ENCODE measurements at places on chromosomes 5 and 9.
A peak's percentile ranks its signal among the peaks of the same experiment; 100 is the strongest.

DNA sequence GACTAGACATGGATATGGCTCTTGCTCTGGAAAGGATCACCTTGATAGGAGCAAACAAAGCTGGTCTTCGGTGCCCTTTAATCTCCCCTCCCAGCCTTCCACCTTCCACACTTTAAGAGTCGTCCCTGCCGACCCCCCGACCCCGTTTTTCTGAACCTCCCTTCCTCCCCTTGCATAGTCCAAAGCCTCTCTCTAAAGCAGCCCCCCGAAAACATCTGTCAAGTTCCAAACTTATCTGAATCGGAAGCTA, 423 bp upstream of the NUP214 start:
- no peak for DNase-seq

DNA sequence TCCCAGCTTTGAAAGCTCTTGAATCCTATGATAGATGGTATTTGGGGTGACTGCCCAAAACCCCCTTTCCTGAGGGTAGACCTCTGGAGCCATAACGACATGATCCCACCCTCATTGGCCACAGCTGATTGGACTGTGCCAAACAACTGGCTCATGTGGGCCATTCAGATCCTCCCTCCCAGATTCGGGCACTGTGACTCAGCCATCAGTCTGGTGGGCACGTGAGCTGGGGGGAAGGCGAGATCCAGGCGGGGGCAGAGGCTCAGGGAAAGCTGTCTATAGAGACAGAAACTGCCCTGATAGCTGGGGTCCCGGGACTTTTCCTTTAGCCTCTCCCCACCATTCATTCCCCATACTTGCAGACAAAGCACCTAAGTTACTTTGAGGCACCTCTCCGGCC, 15.1 kb upstream of the NCS1 start:
- DNase-seq, result no peak

DNA sequence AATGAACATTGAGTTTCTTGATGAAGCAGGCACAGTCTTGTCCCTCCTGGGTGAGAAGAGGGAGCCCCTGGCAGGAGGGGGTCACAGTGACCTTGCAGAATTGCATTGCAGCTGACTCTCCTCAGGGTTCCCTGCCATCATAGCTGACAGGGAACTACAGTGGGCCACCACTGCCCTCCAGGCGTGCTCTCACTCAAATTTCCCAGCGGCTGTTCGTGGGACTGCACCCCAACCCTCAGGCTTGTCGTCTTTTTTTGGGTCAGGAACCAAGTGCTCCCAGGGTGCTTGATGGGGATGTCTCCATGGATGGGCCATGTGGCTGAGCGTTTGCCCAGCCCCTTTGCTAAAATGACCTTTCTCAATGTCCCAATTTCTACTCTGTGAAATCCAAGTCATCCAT, 215.8 kb downstream of the MELK start:
- no peak for DNase-seq

DNA sequence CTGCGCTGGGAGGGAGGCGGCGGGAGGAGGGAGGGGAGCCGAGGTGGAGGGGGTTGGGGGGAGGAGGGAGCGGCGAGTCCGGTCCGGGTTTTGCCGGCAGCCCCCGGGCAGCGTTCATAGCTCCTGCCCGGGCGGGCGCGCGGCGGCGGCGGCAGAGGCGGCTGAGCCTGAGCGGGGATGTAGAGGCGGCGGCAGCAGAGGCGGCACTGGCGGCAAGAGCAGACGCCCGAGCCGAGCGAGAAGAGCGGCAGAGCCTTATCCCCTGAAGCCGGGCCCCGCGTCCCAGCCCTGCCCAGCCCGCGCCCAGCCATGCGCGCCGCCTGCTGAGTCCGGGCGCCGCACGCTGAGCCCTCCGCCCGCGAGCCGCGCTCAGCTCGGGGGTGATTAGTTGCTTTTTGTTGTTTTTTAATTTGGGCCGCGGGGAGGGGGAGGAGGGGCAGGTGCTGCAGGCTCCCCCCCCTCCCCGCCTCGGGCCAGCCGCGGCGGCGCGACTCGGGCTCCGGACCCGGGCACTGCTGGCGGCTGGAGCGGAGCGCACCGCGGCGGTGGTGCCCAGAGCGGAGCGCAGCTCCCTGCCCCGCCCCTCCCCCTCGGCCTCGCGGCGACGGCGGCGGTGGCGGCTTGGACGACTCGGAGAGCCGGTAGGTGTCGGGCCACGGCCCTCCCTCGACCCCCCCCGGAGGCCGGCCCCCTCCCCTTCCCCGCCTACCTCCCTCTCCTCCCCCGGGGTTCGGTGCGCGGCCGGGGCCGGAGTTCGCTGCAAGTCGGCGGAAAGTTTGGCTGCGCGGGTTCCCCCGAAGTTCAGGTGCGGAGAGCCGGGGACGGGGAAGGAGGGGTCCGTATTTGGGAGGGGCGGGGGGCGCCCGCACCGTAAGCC, at the start of gene CXXC5:
Gene CXXC5, plus strand, starts transcription at position 145 of the 877 bp plus-strand sequence. CDS start 32,175 bp downstream, outside the sequence.
- DNase-seq, result no peak

- no peak for DNase-seq
These were observed 131.7 kb downstream of the SUSD1 start for GRCh38 chr9:112043423-112043822.

DNA sequence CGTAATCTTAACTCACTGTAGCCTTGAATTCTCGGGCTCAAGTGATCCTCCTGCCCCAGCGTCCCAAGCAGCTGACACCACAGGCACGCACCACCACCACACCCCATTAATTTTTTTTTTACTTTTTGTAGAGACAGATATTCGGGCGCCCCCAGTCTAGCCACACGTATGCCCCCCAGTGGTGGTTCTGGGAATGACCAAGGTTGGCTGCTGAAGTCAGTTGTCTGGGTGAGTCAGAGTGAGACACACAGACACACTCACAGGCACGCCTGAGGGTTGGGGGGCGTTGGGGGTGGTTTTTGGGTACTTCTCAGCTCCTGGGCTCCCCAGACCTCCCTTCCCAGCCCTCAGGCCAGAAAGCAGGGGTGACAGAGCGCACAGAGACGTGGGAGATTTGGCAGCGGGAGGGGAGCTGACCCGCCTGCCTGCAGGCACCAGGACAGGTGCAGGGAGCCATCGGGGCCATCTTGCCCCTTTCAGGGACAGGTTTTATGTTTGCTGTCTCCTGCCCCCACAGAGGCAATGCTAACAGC, 4.2 kb upstream of the ENTPD8 start:
- DNase-seq, result no peak

DNA sequence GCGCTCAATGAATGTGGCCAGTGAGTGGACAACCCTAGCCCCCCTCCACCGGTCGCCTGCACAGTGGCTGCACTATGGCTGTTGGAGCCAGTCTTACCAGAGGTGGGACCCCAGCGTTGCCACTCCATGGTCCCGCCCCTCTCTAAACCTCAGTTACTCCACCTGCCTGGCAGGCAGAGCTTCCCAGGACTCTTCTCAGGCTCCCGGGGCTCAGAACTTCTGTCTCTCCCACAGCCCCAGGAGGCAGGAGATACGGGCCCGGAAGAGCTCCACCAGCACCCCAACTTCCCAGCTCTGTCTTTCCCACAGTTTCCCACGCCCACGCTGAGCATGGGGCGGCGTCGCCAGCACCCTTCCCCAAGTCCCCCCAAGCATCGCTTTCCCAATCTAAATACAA, 975 bp downstream of the RASGEF1C start:
- no peak for DNase-seq

DNA sequence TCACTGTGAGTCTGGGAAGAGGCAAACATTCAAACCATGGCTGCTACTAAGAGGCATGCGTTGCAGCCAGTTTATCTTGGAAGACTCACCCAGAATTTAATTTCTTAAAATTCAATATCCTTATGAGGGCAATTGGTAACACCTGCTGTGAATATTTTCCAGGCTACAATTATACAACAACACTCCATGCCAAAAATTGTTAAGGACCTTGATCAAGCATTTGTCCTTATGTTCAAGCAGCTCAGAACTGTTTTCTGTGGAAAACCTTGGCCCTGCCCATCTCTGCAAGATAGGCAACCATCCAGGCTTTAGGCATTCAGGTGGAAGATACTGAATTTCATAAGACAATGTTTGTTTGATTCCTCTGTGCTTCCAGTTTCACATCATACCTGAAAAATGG, 327.8 kb downstream of the FBXL7 start:
- no peak for DNase-seq

GRCh38 chr5:181261320-181262049, 542 bp upstream of the TRIM52 start:
- no peak for DNase-seq

DNA sequence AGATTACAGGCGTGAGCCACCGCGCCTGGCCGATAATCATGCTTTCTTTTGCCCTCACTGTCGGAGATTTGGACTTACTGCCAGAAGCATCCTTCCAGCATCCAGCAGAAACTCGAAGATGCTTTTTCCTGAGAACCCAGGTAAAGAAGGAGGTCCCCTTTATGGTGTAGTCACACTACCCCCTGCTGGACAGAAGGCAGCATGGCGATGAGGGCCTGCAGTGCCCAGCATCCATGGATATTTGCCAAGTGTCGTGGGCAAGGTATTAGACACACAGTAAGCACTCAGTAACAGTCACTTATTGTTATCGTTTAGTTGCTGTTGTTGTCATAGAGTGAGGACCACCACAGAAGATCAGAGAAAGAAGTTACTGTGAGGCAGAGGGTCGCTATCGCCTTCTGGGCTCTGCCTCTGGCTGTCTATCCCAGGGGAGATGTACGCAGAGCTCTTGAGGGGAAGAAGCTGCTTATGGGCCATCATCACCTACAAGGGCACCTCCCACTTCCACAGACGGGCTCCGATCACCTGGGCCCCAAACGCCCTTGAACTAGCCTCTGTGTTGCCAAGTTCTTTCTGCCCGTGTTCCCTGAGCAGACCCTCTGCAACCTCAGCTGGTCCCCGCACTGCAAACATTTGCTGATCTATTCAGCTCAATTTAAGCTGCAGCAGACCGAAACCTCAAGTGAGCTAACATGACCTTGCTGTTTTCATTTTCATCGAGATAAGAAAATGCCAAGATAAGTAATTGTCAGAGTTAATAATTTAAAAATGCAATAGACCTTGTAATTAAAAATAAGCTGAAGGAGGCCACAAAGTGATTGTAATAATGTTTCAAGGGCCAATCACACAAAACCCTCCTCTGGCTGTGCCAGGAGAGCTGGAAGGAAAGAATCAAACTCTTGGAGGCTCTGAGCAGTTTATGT, 23.9 kb downstream of the C5orf15 start:
- DNase-seq, result peak; percentile 28

DNA sequence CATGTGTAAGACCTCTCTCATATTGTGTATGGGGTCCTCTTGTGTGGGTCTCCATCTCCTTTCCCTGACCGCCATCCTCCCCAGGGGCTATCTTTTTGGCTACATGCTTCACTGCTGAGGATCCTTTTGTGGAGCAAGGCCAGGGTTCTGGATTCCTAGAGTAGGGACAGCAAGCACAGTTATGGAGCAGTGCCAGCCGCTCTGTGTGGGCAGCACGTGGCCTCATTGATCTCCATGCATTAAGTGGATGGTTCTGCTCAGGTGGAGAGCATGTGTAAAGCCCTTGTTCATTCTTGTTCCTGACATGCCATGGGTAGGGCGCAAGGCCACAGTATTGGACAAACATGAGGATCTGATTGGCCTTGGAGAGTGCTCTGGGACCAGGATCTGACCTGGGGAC, 8.9 kb downstream of the PHF2 start:
- no peak for DNase-seq

DNA sequence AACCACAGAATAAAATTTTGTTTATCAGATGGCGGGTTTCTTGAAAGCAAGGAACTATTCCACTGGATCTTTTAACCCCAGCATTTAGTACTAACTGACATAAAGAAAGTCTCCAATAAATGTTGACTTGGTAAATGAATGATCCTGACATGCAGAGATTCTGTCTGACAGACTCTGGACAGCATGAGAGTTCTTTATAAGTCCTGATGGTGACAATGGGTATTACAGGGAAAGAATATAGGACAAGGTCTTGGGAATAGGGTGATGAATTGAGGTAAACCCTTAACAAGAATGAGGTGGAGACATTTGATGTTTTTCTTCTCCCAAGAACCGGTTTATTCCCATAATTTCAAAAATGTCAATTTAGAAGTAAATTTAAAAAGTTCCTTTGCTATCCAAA, 453.9 kb downstream of the TUSC1 start:
- no peak for DNase-seq

Measured in iPS DF 19.7 (cell line).